ENCODE measurements at places on chromosomes 11 and 22.
A peak's percentile ranks its signal among the peaks of the same experiment; 100 is the strongest.

GRCh38 chr11:36161572-36161971 is 127.7 kb downstream of the COMMD9 start:
- DNase-seq, result no peak

- DNase-seq, result peak; percentile 20
These were observed 657 bp upstream of the MAPK8IP2 start for GRCh38 chr22:50599816-50600455.

DNA sequence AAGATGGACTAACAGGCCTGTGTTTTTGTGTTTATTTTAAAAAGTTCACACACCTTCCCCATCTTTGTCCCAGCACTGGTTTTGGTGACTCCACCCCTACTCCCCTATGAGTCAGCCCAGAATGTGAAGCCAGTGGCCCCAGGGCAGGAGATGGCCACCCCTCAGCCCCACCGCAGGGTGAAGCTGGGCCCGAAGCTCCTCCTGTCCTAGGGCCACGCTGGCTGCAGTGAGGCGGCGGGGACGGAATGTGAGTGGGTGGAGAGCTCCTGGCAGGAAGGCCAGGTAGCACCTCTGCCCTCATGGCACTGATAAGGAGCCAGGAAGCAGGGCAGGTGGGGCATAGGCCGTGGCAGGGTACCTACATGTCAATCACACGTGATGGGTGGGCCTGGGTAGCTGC is 39.9 kb downstream of the SGSM3 start:
- DNase-seq, result peak; percentile 59

- no peak for DNase-seq
These were observed 605.0 kb upstream of the RAG2 start for GRCh38 chr11:37203006-37203405.

GRCh38 chr11:68396516-68396915 is 64.0 kb upstream of the PPP6R3 start:
- DNase-seq, result no peak

DNA sequence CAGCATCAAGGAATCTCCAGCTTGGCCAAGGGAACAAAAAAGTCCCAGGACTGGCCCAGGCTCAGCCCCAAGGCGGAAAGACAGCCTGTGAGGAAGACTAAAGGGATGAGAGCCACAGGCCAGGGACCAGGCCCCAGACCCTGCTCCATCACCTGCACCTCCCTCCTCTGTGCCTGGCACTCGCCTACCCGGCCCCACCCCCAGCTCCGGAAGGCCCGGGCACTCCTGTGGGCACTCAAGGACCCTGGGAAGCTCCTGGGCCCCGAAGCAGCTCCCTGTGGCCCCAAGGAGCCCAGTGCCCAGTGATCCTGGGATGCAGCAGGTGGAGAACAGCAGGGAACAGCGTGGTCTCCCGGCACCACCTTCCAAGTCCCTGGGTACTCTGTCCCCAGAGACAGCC is 18.2 kb downstream of the ELFN2 start:
- DNase-seq, result no peak

DNA sequence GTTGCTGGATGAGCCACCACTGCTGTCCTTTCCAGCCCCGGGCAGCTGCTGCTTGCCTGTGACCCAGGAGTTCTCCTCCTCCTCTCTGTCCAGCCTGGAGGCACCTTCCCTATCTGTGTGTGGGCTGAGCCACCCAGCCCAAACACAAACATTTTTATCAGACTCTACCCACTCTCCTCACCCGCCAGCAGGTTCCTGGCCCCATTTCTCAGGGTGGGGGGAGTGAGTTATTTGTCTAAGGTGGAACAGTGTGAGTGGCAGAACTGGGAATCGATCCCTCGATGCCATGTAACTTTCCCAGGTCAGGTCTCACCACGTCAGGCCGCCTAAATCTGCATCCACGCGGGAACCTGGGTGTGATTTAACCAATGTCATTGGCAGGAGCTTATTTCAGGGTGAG is 20.8 kb upstream of the SMIM38 start:
- DNase-seq, result no peak

- no peak for DNase-seq
These were observed 143.0 kb downstream of the MPPED1 start for GRCh38 chr22:43554694-43555365.

GRCh38 chr11:122717264-122717867 is 61.8 kb downstream of the UBASH3B start:
- DNase-seq, result no peak

DNA sequence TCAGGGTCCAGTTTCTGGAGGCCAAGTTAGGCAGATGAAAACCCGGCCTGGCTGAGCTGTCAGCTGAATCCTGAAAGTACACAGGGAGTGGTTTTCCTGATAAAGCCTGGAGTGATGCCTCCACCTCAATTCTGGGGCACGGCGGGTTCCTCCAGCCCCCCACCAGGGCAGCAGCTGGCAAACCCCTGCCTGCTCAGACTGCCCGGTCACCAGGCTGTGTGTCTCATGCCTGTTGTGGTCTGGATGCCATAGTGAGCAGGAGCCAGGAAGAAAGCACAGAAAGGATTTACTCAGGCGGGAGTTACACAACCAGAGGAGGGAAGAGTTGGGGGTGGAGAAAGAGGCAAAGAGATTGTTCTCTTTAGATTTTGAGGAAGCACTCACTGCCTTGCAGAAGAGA is 119.9 kb upstream of the RASSF10 start:
- peak; percentile 72 for DNase-seq

GRCh38 chr11:2664791-2665525 is 34.8 kb downstream of the KCNQ1OT1 start:
- no peak for DNase-seq

GRCh38 chr11:35127619-35128018 is 11.4 kb upstream of the CD44 start:
- DNase-seq, result no peak

DNA sequence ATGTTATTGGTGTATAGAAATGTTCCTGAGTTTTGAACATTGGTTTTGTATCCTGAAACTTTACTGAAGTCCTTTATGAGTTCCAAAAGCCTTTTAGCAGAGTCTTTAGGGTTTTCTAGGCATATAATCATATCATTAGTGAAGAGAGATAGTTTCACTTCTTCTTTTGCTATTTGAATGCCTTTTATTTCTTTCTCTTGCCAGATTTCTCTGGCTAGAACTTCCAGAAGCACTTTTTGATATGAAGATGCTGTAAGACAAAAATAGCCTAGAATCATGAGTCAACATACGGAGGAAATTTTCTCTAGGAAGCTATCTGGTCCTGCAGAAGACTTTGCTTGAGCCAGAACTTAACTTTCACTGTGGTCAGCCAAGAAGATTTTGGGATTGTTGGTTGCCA is 86.7 kb upstream of the IZUMO1R start:
- no peak for DNase-seq

GRCh38 chr22:19933341-19934241 is 8.0 kb upstream of the COMT start:
- no peak for DNase-seq

GRCh38 chr11:70488171-70488703 is 89.9 kb downstream of the CTTN start:
- no peak for DNase-seq

- DNase-seq, result peak; percentile 39
These were observed 74.9 kb downstream of the DEPDC5 start for GRCh38 chr22:31828739-31829138.

DNA sequence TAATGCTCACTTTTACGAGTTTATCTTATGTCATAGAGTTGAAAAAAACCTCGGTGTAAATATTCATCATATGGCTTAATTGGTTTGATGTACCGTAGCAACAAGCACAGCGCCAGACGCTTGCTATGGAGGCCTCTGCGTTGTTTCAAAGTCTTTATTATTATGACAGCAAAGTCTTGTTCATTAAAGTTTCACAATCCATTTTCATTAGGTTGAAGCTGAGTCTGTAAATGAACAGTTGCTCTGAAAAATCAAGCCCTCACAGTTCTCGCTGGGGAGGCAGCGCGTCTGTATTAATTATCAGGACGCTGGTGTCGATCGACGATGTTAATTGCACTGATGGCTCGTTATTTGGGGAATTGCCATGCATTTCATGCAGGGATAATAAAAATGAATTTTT is 185.6 kb downstream of the INSC start:
- DNase-seq, result no peak

- DNase-seq, result peak; percentile 97
These were observed 145.0 kb upstream of the THY1 start for GRCh38 chr11:119567688-119568582.

DNA sequence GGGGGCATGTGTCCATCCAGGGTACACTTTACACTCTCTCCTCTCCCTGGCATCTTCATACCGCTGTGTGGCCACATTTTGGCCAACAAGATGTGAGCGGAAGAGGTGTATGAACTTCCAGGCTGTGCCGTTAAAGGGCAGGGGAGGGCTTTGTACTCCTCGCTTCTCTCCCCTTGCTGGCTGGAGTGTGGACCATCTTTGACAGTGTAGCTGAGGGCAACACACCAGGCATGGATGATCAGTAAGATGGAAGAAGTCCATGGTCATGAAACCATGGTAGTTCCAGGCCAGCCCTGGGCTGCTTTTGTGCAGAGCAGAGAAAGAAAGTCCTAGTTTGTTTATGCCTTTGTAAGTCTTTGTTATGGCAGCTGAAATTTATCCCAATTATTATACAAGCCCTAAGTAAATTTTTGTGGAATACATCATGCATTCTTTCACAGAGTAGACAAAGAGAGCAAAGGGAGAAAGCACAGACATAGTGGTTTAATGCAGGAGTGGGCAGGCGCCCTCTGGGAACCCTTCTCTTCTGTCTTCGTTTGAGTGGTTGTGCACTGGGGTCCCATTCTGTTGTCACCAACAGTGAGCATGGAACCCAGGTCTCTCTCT is 70.4 kb downstream of the FBXO7 start:
- DNase-seq, result peak; percentile 15

DNA sequence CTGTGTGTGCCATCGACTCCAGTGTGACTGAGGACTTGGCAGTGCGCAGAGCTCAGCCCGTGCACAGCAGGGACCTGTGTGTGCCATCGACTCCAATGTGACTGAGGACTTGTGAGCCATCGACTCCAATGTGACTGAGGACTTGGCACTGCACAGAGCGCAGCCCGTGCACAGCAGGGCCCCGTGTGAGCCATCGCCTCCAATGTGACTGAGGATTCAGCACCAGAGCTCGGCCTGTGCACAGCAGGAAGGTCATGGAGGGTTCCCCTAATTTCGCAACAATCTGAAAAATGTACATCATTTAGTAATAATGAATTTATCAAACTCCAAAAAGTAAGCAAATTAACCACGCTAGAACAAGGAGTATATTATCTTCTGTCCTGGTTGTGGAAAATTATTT is 348.3 kb upstream of the B3GAT1 start:
- DNase-seq, result no peak

DNA sequence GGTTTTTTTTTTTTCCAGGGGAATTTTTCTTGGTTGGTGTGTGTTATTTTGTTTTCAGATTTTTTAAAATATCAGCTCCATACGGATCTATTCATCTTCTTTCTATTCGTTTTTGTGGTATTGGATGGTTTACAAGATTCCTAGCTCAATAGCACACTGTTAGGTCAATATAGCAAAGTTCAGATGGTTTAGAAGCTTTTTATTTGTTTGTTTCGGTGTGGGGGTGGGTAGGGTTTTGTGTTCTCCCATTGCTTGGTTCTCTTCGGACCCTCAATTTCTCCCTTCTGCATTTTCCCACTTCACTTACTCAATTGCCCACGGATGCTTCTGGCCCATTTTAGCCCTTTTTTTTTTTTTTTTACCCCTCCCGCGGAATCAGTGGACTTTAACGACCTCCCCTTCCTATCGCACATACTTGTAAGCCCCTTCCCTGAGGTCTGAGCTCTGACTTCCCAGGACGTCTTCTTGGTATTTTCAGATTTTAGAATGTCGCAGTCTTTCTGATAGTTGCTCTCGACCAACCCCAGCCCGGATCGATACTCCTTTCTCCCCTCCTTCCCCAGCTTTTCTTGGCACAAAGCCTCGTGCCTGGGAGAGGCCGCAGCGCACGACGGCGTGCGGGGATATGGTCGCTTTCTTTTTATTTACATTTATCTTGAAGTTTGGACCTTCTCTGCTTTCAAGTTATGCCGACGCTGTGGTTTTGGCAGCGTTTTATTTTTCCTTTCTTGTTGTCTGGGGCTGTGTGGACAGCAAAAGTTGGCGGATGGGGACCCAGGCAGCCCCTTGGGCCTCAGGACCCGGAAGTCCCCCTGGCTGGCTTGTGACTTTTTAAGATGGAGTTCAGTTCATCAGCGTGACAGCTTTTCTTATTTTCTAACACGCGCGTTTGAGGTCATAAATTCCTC is 4.4 kb upstream of the SPDYC start:
- DNase-seq, result no peak

Measured in RPMI7951 (cell line).